ENCODE measurements at places on chromosomes 11 and 22. TPM values are rescaled to one million over a fixed set of nuclear protein-coding genes. Genes with fewer than 3 reads are reported as not detected.

DNA sequence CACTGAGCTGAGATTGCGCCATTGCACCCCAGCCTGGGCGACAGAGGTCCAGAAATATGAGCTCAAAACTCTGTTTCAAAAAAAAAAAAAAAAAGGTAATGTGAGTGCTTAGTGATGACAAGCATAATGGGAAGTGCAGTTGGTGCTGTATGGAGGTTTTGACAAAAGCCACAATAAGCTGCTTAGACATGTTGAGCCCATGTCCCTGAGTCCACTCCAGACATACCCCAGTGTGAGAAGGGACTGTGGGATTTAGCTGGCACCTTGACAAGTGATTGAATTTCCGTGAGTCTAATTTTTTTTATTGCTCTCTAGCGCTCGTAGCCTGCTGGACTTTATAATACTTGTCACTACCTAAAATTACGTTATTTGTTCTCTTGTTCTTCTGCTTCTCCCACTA lies 15.1 kb upstream of the LGR4 start:
- no peak overlapping the region for H3K27ac ChIP-seq
- DNase-seq, result no peak
- H3K36me3 ChIP-seq, result peaks cover 33% of the 10 kb centered on the region
- no peak overlapping the region for H3K4me3 ChIP-seq

DNA sequence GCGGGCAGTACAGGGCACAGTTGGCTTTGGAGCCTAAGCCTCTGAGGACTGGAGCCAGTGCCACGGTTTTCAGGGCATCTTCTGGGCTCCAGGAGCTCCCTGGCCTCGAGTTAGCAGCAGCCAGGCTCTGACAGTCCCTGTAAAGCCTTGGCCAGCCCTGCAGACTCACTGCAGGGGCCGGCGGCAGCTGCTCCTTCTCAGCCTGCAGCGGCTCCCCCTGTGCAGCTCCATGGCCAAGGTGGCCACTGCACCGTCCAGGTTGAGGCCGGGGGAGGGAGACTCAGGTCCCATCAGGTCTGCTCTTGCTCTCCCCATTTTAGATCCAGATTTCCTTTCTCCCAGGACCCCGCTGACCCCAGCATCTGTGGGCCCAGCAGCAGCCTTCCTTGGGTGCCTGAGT lies 1461.1 kb downstream of the BRD1 start:
- H3K27me3 ChIP-seq, result peaks cover 75% of the 10 kb centered on the region
- H3K4me1 ChIP-seq, result no peaks in the 10 kb centered on the region
- no peaks in the 10 kb centered on the region for H3K36me3 ChIP-seq
- no peak for DNase-seq
- H3K4me3 ChIP-seq, result no peak overlapping the region

Gene FAM181B
- total RNA-seq, result 0.19 TPM

- H3K4me1 ChIP-seq, result no peaks in the 10 kb centered on the region
- H3K27ac ChIP-seq, result no peak overlapping the region
- no peak for DNase-seq
- no peaks in the 10 kb centered on the region for H3K36me3 ChIP-seq
- H3K27me3 ChIP-seq, result no peaks in the 10 kb centered on the region
Measured at GRCh38 chr11:12625438-12626071, 48.7 kb upstream of the TEAD1 start.

- H3K4me1 ChIP-seq, result peaks cover 70% of the 10 kb centered on the region
- no peak overlapping the region for H3K4me3 ChIP-seq
- no peaks in the 10 kb centered on the region for H3K27me3 ChIP-seq
- peak overlapping the region; percentile 96 for H3K27ac ChIP-seq
- no peaks in the 10 kb centered on the region for H3K36me3 ChIP-seq
Measured at GRCh38 chr11:69446108-69446507, 35.4 kb upstream of the LINC01488 start.

- H3K27ac ChIP-seq, result peak overlapping the region; percentile 60
- H3K4me3 ChIP-seq, result no peak overlapping the region
- H3K36me3 ChIP-seq, result no peaks in the 10 kb centered on the region
- H3K4me1 ChIP-seq, result peaks cover 61% of the 10 kb centered on the region
- DNase-seq, result peak; percentile 34
Measured at GRCh38 chr11:57219021-57219627, 17.9 kb downstream of the APLNR start.

DNA sequence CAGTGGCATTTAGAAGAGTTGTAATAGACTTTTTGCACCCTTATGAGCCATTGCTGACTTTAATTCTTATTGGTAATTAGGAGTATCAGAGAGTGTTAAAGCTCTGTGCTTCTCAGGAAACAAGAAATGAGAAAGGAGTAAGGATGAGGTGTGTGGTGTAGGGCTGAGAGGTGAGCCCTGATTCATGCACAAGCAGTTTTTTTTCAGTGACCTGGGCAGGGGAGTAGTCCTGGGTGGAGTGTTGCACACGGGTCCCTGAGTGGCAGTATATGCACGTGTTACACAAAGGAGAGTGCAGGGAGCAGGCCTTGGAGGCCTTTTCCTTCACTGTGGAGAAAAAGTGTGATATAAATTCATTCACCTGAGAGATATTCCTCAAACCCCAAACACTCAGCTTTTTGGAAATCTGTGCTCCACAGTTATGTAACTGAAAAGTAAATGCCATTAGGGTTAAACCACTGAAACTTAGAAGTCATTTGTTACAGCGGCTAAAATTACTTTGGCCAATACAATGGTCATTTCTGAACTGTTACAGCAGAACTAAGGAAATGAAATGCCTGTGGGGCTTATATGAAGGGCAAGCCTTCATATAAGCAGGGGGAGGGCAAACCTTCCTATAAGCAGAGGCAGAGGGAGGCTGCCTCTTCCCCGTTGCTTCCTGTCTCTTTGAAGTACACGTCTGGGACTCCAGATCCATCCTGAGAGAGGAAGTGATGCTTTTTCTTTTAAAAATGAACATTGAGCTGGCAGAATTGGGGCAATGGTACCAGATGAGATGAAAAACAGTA lies 62.6 kb upstream of the OLFML1 start:
- H3K27me3 ChIP-seq, result no peaks in the 10 kb centered on the region
- no peak for DNase-seq
- no peak overlapping the region for H3K27ac ChIP-seq
- no peaks in the 10 kb centered on the region for H3K4me1 ChIP-seq

GRCh38 chr11:30342736-30343166 lies 19.8 kb downstream of the ARL14EP start:
- H3K27me3 ChIP-seq, result no peaks in the 10 kb centered on the region
- no peaks in the 10 kb centered on the region for H3K4me1 ChIP-seq
- DNase-seq, result no peak

Gene MPEG1
- 9.5 TPM for total RNA-seq

- H3K27me3 ChIP-seq, result no peaks in the 10 kb centered on the region
- DNase-seq, result no peak
- peaks cover 20% of the 10 kb centered on the region for H3K4me1 ChIP-seq
- H3K4me3 ChIP-seq, result peak overlapping the region; percentile 10
- no peaks in the 10 kb centered on the region for H3K36me3 ChIP-seq
Measured at GRCh38 chr11:97202613-97203292, 812.9 kb downstream of the JRKL start.

DNA sequence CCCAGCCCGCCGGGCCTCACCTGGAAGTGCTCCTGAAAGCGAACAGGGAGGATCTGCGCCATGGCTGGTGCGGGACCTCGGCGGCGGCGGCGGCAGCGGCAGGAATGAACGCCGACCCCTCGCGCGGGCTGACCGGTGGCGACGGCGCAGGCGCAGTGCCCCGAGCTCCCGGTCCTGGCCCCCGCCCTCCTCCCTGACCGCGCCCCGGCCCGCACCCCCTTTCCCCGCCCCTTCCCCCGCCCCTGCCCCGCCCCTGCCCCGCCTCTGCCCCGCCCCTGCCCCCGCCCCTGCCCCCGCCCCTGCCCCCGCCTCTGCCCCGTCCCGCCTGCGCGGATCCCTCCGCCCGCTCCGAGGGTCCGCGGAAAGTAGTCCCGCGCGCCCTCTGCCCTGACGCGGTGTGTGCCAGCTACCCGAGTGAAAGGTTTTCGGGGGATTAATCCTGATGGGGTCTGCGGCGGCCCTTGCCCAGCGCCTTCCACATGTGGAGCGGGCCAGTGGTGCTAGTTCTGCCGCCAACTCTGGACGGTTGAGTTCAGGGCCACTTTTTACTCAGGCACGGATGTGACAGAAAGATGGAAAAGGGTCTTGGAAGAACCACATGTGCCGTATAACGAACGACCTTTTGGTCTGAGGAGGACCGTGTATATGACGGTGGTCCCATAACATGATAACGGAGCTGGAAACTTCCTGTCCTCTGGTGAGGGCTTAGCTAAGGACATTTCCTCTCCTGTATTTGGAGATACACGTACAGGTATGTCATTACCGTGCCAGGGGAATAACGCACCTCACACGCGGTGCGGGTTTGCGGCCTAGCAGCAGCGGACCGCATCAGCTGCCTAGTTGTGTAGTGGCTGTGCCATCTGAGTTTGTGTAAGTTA lies at the start of gene CLTCL1:
CLTCL1 (minus strand) TSS at position 140 of the 878 bp plus-strand sequence; CDS start at position 62, 78 bp downstream.
- peak within 1 kb of the TSS; percentile 96 for H3K4me3 ChIP-seq
- no peaks in the 10 kb centered on the region for H3K36me3 ChIP-seq
- DNase-seq, result peak; percentile 88
- H3K27me3 ChIP-seq, result no peaks in the 10 kb centered on the region
- H3K27ac ChIP-seq, result peak within 1 kb of the TSS; percentile 88

Gene MMP1
- total RNA-seq, result not detected

DNA sequence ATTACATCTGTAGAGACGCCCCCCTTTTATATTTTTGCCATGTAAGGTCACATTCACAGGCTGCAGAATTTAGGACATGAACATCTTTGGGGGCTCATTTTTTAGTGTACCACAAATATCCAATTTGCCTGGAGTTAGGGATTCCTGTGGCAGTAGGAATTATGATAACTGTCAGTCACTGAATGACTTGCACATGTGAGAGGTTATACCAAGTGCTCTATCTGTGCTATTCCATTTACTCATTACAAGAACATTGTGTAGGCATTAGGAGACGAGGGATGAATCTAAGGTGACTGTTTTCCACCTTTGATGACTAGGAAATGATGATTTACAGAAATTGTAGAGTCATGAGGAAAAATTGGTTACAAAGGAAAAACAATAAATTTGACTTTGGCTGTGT lies 79.3 kb downstream of the LIF start:
- no peak overlapping the region for H3K4me3 ChIP-seq
- no peak overlapping the region for H3K27ac ChIP-seq
- no peaks in the 10 kb centered on the region for H3K4me1 ChIP-seq
- DNase-seq, result no peak
- peaks cover 95% of the 10 kb centered on the region for H3K27me3 ChIP-seq

DNA sequence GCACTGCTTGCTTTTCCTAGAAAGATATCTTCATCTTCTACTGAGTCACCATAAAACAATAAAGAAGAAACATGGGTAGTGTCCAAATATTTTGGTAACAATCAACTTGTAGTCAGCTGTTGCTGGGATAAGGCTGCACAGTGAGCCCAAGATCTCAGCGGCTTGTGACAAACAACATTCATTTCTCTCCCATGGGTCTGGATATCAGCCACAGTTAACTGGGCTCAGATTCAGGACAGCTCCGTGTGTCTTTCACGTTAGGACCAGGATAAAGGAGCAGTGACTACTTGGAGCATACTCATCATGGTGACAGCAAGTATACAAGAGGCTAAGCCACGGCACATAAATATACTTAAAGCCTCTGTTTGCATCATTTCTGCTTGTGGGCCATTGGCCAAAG lies 27.9 kb upstream of the GRK3 start:
- no peaks in the 10 kb centered on the region for H3K36me3 ChIP-seq
- H3K27ac ChIP-seq, result peak overlapping the region; percentile 7
- peaks cover 15% of the 10 kb centered on the region for H3K4me1 ChIP-seq
- H3K4me3 ChIP-seq, result no peak overlapping the region

- peak overlapping the region; percentile 60 for H3K4me3 ChIP-seq
- H3K4me1 ChIP-seq, result peaks cover 8% of the 10 kb centered on the region
- H3K27ac ChIP-seq, result peak overlapping the region; percentile 12
- no peak for DNase-seq
Measured at GRCh38 chr22:38981005-38981991, 849 bp upstream of the APOBEC3B start.

Gene USP2
- 135 TPM for total RNA-seq

DNA sequence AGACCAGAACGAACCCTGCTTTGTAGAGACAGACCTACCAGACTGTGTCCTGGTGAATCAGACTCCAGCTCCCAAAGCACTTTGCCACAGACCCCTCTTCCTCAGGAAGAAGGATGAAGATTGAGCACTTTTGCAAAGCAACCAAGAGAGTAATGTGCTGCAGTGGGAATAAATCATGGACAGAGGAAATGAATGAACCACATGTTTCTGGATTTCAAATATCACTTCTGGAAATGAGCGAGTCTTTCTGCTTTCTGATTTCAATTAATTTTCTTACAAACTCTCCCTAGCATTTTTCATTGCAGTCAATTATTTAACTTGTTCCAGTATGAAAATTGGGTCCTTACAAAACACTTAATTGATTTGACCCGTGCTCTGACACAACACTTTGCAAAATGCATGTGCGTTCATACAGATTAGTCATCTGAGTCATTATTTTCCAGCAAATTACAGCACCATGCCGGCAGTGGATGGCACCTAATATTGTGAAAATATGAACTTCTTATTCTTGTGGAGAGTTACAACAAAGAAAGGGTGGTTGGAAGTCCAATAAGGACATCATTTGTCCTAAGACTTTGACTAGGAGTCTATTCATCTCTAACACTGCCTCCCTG lies 315.9 kb upstream of the CCDC90B start:
- H3K27ac ChIP-seq, result no peak overlapping the region
- DNase-seq, result no peak
- no peak overlapping the region for H3K4me3 ChIP-seq
- no peaks in the 10 kb centered on the region for H3K36me3 ChIP-seq

DNA sequence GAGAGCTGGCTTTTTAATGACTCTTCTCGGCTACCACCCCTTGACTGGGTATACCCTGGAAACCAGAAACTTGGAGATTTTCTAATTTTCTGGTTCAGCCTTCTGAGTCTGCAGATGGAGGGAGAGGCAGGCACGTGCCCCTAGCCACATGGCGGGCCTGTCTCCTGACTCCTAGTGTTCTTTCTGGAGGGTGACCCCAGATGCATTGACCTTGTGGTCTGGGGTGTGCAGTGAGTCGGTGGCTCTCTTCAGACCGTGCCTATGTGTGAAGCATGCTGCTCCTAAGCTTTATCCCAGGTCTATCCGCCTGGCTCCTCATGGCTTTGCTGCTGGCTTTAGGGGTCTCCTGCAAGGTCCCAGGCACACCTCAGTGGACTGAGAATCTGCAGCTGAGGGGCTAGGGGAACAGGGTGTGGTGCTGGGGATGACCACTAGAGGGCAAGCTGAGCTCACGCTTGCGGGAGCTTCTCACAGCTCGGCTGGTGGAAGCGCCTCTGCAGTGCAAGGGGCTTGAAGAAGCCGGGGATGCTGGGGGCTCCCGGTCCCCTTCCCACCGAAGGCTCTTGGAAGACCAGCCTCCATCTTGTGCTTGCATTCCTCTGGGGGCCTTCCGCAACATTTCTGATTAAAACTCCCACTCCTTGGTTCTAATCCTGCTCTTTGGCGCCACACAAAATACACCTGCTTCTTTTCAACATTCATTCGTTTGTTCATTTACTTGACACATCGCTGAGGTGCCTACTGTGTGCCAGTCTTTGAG lies 51.8 kb downstream of the OTOG start:
- peak; percentile 65 for DNase-seq
- H3K4me3 ChIP-seq, result no peak overlapping the region
- no peaks in the 10 kb centered on the region for H3K36me3 ChIP-seq

Gene SCN4B
- 12.9 TPM for total RNA-seq

DNA sequence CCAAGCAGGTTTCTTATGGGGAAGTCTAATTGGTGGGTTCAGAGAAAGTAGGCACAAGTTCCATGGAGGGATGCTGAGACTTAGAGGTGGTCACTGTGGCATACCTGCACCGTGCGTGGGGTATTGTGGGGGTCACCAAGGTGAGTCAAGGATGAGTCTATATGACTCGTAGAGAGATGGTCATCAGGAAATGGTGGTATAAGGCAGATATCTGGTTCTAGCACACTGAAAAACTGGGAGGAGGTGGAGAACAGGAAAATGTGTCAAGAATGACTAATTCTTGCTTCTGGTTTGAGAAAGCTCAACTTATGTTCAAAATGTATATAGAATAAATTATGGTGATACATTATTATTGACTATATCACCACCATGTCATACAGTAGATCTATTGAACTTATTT lies 258.1 kb downstream of the RAB38 start:
- H3K36me3 ChIP-seq, result no peaks in the 10 kb centered on the region
- H3K4me1 ChIP-seq, result no peaks in the 10 kb centered on the region
- no peaks in the 10 kb centered on the region for H3K27me3 ChIP-seq
